ENCODE measurements at places on chromosomes 4 and X.

DNA sequence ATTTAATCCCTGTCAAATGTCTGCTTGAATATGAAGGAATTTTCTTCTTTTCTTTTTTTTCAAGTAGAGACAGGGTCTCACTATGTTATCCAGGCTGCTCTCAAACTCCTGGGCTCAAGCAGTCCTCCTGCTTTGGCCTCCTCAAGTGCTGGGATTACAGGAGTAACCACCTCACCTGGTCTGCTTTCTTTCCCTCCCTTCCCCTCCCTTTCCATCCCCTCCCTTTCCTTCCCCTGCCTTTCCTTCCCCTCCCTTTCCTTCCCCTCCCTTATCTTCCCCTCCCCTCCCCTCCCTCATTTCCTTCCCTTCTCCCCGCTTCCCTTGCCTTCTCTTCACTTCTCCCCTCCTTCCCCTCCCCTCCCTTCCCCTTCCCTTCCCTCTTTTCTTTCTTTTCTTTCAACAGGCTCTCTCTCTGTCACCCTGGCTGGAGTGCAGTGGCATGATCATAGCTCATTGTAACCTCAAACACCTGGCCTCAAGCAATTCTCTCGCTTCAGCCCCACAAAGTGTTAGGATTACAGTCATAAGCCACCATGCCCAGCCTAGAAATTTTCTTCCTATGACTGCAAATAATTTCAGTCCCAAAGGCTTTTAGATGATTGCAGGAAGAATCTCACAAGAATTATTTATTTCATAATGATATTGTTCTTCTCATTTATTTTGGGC, 168.9 kb downstream of the AASDH start:
- DNase-seq, result no peak

DNA sequence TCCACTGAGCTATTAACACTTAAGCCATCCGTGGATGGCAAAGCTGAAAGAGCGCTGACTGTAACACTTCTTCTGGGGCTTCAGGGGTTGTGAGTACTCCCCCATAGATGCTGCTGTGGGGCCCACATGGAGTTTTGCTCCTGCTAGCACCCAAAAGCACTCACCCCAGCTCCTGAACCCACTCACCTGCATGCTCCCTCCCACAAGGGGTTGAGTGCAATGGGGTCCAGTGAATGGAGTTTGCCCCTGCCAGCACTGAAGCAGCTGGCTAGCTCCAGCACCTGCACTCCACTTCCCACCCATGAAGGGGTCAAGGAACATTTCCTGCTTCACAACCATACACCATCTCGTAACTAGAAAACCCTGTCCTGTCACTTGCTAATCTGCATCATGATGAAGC, 78.9 kb downstream of the IL21 start:
- DNase-seq, result no peak

DNA sequence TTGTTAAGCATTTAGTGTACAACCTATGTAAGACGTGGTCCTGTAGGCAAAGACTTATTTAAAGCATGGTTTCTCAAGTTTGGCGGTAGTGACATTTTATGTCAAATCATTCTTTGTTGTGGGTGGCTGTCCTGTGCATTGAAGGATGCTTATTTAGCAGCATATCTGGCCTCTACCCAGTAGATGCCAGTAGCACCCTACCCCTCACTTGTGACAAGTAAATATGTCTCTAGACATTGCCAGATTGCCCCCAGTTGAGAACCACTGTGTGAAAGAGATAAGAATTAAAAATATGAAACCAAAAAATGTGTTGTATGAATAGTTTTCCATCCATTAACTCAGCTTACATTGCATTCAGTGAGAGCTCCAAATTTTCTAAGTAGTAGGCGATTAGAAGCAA, 25.5 kb downstream of the MMAA start:
- DNase-seq, result no peak

DNA sequence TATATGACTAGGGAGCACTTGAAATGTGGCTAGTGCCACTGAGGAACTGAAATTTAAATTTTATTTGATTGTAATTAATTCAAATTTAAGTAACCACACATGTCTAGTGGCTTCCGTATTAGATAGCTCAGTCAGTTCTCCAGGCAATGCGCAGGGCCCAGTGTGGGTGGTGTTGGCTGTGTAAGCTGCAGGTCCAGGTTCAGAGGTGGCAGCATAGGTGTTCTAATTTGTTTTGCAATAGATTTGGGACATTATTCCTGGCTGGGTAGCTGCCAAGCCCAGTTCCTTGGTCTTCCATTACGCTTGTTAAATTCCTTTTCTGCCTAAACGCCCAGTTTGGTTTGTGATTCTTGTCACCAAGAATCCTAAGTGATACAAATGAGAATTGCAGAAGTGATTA, 79.5 kb downstream of the FAM184B start:
- no peak for DNase-seq

DNA sequence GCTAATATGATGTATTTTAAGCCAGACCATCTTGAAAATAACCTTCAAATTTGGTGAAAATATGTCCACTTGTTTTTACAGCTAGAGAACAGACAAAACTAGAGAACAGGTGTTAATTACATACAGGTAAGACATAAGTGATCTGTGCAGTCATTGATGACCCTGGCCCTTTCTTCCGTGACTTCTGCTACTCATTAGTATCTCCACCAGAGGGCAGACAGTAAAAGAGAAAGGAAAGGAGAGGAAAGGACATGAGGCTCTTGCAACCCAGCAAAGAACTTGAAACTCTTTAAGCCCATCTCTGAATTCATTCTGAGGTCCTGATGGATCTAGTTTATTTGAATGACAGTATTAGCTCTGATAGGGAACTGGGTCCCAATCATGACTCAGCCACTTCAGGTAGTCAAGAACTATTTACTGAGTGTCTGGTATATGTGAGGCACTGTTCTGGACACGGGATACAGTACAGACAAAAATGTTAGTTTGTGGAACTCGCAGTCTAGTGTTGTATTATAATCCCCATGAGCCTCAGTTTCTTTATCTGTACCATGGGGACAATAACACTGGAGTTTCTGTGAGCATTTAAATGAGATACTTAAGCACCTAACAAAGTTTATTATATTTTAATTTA, 121.0 kb upstream of the TEX13D start:
- DNase-seq, result no peak

DNA sequence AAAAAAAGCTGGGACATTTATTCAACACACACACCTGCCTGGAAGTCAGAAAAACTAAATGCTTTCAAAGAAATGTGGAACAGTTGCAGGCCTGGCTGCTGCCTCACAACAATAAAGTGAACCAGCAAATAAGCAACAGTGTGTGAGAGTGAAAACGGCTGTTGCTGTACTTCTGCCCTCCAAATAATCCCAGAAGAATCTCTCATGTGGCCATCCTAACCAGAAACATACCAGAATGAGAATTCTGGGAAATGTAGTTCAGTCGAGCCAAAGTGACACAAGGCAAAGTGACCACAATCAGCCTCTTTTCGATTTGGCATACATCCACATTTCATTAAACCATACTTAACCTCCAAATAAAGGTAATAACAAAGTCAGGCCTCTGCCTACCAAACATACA, 204.5 kb downstream of the SLC7A11 start:
- DNase-seq, result no peak

GRCh38 chrX:139508099-139508498, 22.4 kb upstream of the F9 start:
- DNase-seq, result no peak

DNA sequence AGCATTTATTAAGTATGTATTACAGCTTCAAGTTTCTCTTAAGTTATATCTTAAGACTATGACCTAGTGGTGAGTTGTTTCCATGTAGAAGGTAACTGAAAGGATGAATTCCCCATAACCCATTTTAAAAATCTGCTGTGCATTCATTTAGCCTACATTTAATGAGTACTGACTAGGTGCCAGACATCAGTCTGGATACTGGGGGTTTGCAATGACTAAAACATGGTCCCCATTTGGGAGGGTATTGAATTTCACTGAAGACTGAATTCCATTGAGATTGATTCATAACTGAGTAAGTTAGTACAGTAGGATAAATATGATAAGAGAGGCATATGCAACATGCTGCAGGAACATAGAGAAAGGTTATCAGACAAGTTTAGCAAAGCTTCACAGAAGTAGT, 241.5 kb downstream of the FRAS1 start:
- no peak for DNase-seq

- DNase-seq, result no peak
Measured at GRCh38 chrX:37641859-37642258, 43.7 kb upstream of the XK start.

DNA sequence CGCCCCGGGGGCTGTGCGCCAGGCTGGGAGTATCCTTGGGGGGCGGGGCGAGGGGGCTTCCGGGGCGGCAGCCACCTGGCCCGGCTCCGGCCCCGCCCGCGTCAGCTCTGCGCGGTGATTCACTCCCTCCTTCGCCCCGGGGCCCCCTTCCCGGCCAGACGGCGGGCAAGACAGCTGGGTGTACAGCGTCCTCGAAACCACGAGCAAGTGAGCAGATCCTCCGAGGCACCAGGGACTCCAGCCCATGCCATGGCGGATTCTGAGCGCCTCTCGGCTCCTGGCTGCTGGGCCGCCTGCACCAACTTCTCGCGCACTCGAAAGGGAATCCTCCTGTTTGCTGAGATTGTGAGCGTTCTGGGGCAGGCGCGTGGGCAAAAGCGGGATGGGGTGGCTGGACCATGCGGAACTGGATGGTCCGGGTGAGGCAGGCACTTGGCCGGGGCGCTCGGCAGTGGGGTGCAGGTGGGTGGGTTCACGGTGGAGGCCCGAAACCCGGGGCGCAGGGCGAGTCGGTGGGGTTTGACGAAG, at the start of gene PLP2:
PLP2 (plus strand) TSS at position 147 of the 528 bp plus-strand sequence; CDS start at position 250, 103 bp downstream.
- DNase-seq, result no peak

- no peak for DNase-seq
Measured at GRCh38 chr4:14528918-14529317, 473.4 kb upstream of the CPEB2 start.

GRCh38 chr4:24889991-24890390, 22.9 kb downstream of the CCDC149 start:
- no peak for DNase-seq

DNA sequence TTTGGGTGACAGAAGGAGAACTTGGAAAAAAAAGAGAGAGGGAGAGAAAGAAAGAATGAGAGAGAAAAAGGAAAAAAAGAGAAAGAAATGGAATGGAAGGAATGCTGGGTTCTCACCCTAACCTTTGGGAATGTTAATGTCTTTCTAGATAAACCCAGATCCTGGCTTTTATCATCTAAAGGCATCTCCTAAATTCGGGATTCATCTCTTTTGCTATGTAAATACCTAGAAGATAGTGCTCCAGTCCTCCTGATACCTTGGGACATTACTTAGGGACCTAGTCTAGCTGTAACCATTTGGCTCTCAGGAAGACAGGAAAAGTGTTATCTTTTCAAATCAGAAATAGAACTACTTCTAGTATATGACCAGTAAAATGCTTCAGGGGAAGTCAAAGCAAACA, 15.8 kb upstream of the SPCS3 start:
- DNase-seq, result no peak

GRCh38 chrX:107672955-107673378, 44.7 kb downstream of the PRPS1 start:
- DNase-seq, result peak; percentile 43

- DNase-seq, result no peak
Measured at GRCh38 chr4:37320513-37321235, 76.1 kb downstream of the NWD2 start.

- DNase-seq, result no peak
Measured at GRCh38 chr4:112589206-112589605, 47.5 kb downstream of the ZGRF1 start.

DNA sequence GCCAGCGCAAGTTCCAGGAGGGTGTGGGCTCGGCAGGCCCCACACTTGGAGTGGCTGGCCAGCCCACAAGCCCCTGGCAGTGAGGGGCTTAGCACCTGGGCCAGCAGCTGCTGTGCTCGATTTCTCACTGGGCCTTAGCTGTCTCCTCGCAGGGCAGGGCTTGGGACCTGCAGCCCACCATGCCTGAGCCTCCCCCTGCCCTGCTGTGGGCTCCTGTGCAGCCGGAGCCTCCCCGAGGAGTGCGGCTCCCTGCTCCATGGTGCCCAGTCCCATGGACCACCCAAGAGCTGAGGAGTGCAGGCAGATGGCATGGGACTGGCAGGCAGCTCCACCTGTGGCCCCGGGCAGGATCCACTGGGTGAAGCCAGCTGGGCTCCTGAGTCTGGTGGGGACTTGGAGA, 139.2 kb upstream of the CXCL13 start:
- no peak for DNase-seq

DNA sequence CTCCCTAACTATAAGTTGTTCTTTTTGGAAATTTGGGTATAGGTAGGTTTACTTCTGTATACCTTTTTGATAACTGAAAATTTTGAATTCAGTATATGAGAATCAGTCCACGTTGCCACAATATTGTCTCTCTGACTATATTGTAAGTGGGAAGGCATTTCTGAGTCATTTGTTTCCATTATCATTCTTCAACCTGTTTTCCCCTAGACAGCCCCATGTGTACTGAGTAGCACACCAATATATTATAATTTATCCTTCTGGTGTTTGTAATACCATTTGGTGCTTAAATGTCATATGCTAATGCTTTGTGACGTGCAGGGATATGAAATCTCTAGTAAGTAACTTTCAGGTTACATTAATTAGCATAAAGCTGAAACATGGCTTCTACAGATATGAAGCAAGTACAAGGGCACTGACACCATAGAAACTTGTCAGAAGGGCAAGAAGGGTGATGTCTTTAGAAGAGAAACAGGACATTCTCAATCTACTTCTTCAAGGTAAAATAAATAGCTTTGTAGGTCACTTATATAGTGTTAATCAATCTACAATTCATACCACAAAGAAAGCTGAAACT, 27.7 kb downstream of the PAK3 start:
- DNase-seq, result no peak

GRCh38 chrX:40209951-40210617, 112.3 kb upstream of the BCOR start:
- no peak for DNase-seq

GRCh38 chr4:169945636-169946035, 80.6 kb downstream of the MFAP3L start:
- no peak for DNase-seq

DNA sequence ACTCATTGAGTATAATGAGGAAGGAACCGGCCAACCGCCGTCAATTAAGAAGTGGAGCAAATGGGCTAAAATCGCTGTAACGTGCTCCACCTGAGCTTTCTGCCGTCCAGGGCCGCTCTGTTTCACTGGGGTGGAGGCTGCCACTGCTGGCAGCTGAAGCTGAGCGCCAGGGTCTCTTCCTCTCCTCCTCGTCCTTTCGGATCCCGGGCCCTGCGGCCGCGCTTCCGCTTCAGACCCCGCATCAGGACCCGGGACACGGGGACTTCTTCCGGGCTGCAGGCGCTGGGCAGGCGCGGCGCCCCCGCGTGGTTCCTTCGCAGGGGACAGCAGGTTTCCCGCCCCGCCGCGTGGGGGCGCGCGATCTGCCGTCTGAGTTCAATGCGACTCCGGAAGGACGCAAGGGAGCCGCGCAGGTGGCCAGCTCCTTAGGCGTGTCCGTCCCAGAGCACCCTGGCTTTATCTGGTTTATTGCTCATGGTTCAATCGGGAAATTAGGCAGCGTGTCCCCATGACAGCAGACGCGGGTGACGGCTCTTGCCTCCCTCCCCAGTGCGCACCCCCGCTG, 519.8 kb downstream of the TRIML1 start:
- no peak for DNase-seq

GRCh38 chrX:31115398-31115797, 43.6 kb upstream of the FTHL17 start:
- DNase-seq, result no peak

GRCh38 chr4:111836601-111837000, 308.7 kb upstream of the FAM241A start:
- DNase-seq, result no peak

Measured in Caco-2 (cell line).